Stimulated activated CD4-positive, alpha-beta T cell treated with anti-CD3 and anti-CD28 coated beads, Interleukin-2, amount 100 ng/mL, for 24 hours (primary cell): ENCODE measurements at places on chromosomes 16 and 17.

GRCh38 chr17:63519116-63519881, 3.9 kb upstream of the KCNH6 start:
- no peak for DNase-seq

GRCh38 chr16:67674851-67675578, 8.4 kb downstream of the C16orf86 start:
- no peak for DNase-seq

DNA sequence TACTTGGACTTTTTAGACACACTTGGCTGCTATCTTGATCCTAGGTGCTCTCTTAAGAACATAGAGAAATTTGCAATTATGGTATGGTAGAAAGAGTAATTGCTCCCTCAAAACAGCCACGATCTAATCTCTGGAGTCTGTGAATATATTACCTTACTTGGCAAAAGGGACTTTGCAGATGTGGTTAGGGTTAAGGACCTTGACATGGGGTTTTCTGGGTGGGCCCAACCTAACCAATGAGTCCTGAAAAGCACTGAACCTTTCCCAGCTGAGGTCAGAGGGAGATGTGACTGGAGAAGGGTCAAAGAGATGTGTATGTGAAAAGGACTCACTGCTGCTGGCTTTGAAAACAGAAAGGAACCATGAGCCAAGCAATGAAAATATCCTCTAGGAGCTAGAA, 26.7 kb upstream of the MED13 start:
- DNase-seq: no peak

DNA sequence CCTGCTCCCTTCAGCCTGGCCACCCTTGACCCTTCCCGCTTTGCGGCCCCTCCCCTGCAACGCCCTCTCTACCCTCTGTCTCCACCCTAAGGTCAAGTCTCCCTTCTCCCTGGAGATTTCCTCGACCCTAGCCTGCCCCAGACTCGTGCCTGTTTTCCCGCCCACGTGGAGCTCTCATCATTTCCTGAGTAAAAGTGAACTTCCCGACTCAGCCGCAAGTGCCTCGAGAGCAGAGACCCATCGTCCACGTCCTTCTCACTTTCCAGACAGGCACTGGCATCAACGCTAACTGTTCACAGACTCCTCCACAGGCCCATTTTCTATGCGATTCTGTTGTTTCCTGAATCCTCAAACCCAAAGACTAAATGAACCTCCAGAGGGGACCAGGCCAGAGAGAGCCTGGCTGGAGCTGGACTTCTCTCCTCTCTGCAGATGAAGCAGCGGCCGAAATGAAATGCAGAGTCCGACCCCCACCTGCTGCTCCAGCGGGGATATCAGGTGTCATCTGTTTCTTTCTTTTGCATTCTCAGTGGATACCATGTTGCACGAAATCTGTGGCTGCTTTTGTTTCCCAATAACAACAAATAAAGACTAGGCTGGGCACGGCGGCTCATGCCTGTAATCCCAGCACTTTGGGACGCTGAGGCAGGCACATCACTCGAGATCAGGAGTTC, 52.5 kb downstream of the RTN4RL1 start:
- DNase-seq: peak; percentile 21

GRCh38 chr16:4403133-4403949, 13.1 kb downstream of the CORO7 start:
- no peak for DNase-seq

- DNase-seq: no peak
These were observed 15.6 kb downstream of the TMEM100 start for GRCh38 chr17:55706808-55707773.

- DNase-seq: no peak
These were observed 3.4 kb upstream of the SEC14L5 start for GRCh38 chr16:4954714-4955113.

DNA sequence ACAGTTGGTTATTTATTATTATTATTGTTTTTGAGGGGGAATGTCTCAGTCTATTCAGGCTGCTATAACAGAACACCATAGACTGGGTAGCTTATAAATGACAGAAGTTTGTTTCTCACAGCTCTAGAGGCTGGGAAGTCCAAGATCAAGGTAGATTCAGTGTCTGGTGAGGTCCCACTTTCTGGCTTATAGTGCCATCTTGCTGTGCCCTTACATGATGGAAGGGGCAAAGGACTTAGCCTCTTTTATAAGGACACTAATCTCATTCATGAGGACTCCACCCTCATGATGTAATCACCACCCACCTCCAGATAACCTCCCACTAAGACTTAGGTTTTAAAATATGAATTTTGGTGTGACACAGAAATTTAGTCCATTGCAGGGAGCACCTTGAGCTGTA, 224.6 kb downstream of the HAPSTR1 start:
- DNase-seq: no peak

- no peak for DNase-seq
These were observed 2.9 kb upstream of the MAFG start for GRCh38 chr17:81930142-81931125.

GRCh38 chr16:11078812-11079459, 134.6 kb downstream of the CLEC16A start:
- DNase-seq: no peak

DNA sequence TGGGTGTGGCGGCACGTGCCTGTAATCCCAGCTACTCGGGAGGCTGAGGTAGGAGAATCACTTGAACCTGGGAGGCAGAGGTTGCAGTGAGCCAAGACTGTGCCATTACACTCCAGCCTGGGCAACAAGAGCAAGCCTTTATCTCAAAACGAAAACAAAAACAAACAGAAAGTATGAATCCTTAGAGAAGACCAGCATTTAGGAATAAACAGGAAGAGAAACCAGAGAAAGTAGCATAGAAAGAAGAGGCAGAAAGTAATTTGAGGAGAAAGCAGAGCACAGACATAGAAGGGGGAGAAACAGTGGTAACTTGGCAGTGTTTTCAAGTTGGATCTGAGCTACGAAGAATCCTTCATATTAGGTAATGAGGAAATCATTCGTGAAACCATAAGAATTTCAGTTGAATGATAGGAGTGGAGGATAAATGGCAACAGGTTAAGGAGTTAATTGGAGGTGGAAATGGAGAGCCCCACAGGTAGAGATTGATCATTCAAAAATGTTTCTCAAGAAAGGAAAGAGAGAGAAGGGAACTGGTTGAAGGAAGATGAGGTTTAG, 9.7 kb upstream of the CCL2 start:
- DNase-seq: no peak

- peak; percentile 2 for DNase-seq
These were observed 1253.7 kb upstream of the CDH8 start for GRCh38 chr16:63289834-63290460.

DNA sequence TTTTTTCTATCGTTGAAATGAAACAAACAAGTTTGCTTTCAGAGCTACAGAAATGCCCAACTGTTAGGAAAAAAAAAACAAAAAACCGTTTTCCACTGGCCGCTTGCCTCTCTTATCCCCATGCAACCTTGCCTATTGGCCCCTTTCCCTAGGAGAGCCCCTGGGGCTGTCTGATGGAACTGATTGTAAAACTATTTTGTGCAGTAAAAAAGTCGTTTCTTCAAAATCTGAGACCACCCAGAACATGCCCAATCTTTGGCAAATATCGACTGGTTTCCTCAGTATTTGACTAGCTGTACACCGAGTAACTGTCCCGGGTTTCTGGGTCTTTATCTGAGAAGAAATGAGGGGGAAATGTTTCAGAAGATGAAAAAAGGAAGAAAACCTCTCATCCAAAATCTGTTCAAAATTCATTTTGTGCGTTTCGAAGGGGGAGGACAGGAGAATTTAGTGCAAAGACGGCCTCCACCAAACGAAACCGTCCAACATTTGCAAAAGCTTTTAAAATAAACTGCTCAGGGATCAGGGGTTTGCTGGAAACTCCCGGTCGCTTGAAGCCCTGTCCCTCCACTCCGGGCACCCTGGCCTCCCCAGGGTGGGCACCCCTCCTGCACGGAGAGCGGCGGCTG, 1.1 kb upstream of the GNAO1 start:
- DNase-seq: no peak

- DNase-seq: no peak
These were observed 27.3 kb downstream of the GAS7 start for GRCh38 chr17:10171122-10171571.

DNA sequence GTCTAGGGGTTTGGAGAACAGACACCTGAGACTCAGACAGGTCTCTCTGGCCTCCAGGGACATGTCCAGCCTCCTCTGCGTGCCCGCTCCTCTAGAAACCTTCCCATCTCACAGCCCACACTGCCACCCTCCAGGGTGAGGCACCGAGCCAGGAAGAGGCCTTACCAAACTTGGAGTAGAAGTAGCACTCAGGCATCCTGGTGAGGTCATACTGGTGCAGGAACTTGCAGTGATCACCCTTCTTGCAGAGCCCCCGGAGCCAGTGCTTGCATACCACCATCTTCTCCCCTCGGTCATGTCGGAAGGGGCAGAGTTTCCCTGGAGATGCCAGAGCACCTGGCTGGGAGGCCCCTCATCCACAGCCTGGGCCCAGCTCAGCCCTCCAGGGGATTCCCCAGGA, 4.2 kb downstream of the CPSF4L start:
- no peak for DNase-seq

- DNase-seq: no peak
These were observed 22.9 kb upstream of the NKD1 start for GRCh38 chr16:50525262-50525661.

- no peak for DNase-seq
These were observed 3.6 kb upstream of the ITGA3 start for GRCh38 chr17:50052241-50052796.

GRCh38 chr16:4684763-4685162, 8.6 kb upstream of the NUDT16L1 start:
- DNase-seq: no peak

- no peak for DNase-seq
These were observed 126.3 kb downstream of the ZFHX3 start for GRCh38 chr16:72921620-72922019.

DNA sequence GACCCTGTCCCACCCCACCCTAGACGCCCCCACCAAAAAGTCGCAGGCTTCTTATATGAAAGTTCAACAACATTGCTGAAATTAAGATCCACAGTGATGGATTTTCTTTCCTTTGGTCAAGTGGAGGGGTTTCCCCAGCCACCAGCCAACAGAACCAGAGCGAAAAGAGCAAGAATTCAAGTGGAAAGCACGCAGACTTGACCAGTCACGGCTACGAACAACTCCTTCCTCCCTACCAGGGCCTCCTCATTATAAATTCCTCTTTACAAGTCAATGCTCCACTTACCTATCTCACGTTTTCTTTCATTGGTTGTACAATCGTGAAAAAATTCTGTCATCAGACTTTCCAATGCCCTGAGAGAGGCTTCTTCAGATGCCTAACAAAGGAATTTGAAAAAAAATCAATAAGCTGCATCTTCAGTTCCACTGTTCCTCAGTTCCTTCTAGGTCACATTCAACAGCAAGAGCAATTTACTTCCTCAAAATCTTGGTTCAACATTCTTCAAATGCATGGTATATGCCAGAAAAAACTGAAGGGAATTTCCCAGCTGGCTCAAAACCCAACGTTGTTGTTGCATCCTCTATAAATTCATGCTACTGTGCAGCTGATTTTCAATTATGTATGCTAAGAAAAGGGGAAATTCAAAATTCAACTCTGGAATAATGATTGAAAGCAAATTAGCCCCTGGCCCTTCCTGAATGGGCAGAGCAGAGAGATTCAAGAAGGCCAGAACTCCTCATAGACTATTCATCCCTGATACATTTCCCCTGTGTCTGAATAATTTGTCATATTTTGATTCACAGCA, 30.9 kb downstream of the XPO6 start:
- no peak for DNase-seq

- DNase-seq: no peak
These were observed 74.4 kb downstream of the METRNL start for GRCh38 chr17:83153681-83154310.

- no peak for DNase-seq
These were observed 38.0 kb upstream of the NOL11 start for GRCh38 chr17:67679721-67680120.

GRCh38 chr16:87140211-87141200, 176.7 kb downstream of the C16orf95 start:
- no peak for DNase-seq

DNA sequence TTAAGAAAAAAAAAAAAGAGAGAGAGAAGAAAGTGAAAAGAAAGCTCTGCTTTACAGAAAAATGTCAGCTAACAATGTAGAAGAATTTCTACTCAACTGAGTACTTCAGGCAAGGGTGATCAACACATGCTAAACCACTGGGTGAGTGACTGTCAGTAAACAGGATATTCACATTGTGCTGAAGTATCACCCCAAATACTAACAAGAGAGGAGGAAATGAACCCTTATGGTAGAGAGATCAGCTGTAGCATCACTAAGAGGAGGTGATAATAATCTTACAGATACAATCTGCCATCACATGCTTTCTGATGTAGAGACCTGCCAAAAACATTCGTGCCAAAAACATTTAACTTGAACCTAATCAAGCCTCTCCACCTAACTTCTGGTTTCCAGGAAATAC, 30.7 kb upstream of the ICAM2 start:
- no peak for DNase-seq

DNA sequence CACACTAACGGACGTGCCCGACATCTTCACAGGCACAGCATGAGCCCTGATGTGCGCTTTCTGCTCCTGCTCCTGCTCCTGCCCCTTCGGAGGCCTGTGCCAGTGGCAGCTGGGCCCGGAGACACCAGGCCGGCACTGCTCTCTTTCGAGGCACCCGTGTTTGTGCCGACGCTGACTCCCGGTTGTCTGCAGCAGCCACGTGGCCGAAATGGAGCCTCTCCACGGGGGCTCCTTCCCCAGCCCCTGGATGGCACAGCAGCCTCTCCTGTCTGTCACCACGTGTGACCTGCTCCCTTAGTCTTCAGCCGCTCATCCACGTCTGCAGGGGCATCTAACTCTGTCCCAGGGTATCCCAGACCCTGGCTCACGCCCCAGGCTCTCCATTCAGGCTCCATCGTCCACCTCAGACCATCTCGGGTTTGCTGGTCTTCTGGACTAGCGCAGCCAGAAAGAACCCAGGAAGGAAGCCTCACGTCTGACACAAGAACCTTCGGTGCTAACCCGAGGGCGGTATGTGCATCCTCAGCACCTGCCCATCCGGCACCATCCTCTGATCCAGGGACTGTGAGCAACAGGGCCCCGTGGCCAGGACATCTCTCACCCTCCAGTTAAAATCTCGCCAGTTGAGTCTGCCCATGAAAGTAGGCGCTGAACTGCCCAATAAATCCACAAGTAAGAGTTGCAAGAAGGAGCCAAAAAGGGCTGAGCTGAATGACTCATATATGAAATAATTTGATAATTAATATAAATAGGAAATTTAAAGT, 4.2 kb upstream of the RPH3AL start:
- no peak for DNase-seq

- no peak for DNase-seq
These were observed 304.2 kb upstream of the IRX3 start for GRCh38 chr16:54590836-54591235.

- DNase-seq: peak; percentile 72
These were observed 54.6 kb downstream of the USP10 start for GRCh38 chr16:84754353-84754856.

DNA sequence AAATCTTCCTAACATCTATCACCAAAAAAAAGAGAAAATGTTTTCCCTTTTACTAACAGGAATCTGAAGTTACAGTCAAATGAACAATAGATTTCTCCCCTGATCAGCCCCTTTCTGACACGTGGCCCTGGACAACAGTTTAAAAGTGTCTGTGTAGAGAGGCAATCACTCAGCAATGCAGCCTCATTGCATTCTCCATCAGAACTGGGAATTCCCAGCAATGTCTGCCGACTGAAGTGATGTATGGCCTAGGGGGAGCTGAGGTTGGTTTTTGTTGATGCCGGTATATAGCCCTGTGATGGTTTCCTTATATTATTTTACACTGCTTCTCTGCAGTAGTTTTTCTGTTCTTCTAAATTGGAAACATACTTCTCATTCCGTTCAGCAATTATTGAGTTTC, 904.3 kb upstream of the CDH8 start:
- DNase-seq: no peak
